ENCODE measurements at places on chromosomes 12 and 14. TPM values are rescaled to one million over a fixed set of nuclear protein-coding genes. Genes with fewer than 3 reads are reported as not detected.

Gene LGR5
- total RNA-seq = not detected

Gene WNT5B
- total RNA-seq = 2.9 TPM

DNA sequence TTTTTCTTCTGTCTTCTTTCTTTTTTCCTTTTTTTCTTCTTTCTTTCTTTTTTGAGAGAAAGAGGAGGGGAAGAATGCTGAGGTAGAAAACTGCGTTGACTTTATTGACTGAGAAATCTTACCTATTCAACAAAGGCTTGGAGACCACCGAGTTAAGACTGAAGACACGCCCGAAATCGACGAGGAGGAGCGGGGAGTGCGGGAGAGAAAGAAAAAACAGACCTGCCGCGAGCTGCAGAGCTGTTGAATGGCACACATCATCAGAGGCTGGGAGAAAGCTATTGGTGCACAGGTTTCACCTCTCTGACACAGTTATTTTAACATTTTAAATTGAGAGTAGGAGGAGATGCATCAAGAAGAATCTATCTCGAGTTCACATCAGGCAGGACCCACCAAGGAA, 5.1 kb downstream of the ASCL1 start:
- DNase-seq = no peak

DNA sequence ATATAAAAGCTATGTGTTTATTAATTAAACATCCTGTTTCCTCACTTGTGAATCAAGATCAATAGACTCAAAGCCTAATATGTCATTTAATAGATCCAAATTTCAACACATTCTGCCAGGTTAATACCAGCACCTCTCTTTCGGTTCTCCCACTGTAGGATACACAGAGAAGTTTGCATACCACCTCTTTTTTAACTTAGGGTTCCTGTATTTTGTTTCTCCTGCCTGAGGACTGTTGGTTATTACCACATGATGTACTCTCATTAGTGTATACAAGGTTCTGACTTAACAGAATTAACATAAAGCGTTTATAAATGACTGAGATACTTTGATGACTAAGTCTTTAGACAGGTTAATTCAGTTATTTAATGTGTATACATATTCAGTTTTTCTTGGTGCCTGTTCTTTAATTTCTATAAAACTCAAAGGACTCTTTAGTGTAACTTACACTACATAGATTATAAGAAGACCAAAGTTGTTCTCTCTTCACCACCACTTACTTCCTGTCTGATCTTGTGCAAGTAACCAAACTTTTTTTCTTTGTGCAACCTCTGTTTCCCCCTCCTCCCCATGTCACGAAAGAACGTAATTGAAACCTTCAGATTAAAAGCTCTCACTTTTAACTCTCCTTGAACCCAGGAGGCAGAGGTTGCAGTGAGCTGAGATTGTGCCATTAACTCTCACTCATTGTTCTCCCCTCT, 89.8 kb upstream of the DNM1L start:
- no peak for DNase-seq

GRCh38 chr12:69247268-69248018, 8.1 kb downstream of the CPSF6 start:
- DNase-seq = no peak

- no peak for DNase-seq
Measured at GRCh38 chr14:99790201-99790977, 2.8 kb upstream of the EML1 start.

Data from Right ventricle myocardium inferior (tissue), 1 donor.